ENCODE measurements at places on chromosomes 3 and 15.

DNA sequence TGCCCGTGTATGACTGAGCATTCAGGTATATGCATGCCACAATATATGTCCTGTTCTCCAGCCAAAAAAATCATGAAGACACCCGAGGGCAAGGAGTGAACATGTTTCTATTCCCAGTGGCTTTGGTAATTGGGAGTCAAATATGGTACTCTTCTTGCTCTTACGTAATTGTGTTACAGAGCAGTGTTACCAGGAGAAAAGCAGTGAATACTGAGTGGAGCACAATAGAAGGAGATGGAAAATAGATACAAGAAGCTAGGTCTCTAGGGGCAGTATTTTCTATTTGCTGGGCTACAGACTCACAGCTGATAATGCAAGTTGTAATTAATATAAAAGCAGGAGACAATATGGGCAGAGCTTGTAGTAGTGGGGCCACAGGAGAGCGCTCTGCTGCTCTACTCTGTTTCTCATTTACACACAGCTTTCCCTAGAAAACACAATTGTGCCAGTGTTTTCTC is 13.2 kb downstream of the MEIS2 start:
- no peak for DNase-seq

GRCh38 chr3:29760226-29760685 is 479.4 kb downstream of the RBMS3 start:
- DNase-seq: no peak

DNA sequence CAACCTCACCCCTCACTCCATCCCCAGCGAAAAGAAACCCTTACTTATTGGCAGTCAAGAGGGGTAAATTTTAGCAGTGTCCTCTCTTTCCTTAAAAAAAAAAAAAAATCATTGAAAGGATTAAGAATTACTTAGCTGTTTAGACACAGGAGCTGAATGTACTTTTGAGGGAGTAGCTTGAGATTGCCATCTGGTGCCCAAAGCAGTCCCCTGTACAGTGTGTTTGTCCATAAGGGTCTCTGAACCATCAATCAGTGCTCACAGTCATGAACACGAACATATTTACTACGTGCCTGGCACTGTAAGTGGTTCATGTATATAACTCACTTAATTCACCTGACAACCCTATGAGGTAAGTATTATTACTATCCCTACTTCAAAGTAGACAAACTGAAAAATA is 463.5 kb downstream of the RAP2B start:
- DNase-seq: no peak

GRCh38 chr3:197562398-197563251 is 6.9 kb upstream of the BDH1 start:
- no peak for DNase-seq

DNA sequence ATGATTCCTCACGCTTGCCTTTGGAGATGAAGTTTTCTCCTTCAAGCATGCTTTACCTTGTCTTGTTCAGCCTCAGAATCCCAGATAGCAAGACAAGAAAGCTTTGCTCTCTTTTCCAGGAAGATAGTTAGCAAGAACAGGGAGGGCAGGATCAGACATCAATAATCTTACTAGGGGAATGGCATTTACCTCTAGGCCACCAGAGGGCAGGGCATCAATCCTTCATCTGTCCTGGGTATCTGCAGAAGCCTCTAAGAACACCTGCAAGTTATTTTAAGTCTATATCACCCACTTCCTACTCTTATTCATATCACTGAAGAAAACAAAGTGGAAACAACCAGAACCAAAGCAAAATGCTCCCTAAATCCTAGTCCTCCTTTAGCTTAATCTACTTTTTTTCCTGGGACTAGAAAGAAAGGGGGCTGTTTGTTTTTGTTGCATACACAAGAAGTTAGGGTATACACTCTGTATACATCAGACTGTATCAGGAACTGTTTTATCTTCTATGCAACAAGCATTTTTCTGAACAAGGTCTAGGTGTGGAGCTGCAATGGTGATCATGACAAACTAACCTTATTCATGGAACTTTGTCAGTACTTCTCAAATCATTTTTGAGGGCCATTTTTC is 862.5 kb downstream of the CADM2 start:
- no peak for DNase-seq

- no peak for DNase-seq
Observed at GRCh38 chr3:161413127-161413854, 42.0 kb upstream of the SPTSSB start.

GRCh38 chr3:142501004-142501926 is 53.4 kb upstream of the XRN1 start:
- no peak for DNase-seq

- DNase-seq: no peak
Observed at GRCh38 chr3:168933614-168934013, 729.9 kb downstream of the MECOM start.

GRCh38 chr3:150945226-150946032 is 27.1 kb downstream of the CLRN1 start:
- no peak for DNase-seq

DNA sequence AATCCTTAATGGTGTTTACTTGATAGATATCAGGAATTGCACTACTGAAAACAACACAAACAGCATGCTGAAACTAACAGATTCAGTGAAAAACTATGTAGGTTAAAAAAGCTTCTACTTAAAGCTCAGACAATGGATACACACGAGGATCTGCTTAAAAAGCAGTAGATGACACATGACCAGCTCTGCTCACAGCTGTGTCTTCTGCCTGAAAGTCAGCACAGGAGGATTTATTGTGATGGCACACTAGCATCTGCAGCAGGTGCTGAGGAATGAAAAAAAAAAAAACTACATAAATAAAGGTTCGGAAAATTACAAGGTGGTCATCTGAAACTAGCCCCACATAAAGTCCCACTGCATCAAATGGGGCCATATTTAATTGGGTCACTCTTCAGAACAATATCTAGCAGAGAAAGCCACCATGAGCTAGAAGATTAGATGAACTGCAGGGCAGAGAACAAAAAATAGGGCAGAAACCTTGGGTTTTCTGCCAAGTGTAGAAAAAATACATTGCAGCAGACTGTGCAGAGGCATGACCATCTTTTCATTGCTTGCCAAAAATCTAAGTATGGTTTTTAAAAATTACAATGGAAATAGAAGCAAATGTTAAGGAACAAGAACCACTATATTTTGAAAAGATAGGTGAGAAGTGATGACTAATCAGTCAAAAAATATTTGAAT is 13.2 kb upstream of the GOLM2 start:
- DNase-seq: no peak

DNA sequence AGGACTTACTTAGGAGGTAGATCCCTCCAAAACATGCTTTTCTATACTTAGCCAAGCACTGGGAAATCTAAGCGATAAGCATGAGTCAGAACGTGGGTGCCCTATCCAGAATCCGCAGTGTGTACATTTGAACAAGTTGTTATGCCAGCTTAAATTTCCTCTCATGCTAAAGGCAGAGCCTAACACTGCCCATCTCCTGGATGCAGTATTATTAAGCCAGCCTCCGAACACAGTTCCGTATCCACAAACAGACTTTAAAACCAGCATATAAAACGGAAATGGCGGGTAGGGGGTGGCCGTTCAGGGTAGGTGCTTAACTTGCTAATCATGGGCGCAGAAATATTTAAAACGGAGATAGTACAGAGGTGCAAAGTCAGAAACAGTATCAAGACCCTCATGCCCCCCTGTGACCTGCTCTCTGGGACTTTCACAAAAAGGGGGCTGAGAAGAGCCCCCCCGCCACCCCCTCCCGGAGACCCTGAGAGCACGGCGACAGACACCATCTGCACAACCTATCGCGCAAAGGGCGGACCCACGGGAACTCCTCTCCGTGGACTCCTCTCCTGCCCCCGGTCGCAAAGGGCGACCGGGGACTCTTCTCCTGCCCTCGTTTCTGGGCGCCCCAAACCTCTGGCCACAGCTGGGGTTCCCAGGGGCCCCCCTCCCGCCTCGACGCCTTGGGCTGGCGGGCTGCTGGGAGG is 889 bp upstream of the LRRIQ4 start:
- DNase-seq: no peak

- DNase-seq: no peak
Observed at GRCh38 chr3:72894976-72895552, 7.2 kb downstream of the GXYLT2 start.

DNA sequence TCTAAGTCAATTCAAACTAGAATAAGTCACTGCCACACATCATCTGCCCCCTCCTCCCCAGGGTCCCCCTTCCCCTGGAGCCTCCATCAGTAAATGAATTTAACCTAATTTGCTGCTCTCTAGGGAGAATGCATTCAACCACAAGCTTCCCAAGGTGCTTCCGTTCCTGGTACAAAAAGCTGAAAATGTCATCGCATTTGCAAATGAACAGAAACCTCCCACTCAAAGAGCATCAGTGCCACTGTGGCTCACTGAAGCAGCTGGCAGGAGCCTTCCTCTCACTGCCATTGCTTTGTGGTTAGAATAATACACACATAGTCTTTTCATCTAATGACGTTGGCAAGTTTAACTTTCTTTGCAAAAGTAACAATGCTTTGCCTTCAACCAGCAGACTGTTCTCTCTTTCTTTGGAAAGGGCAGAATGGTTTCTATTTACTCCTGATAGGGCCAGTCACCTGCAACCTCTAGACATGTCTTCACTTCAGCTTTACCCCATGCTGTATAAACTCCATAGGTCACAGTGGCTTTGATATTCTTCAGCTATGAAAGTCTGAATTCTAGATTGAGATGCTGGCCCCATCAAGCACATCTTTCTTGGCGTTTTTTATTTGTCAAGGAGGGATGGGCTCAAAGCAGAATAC is 238.1 kb downstream of the CPNE4 start:
- no peak for DNase-seq

GRCh38 chr3:140114789-140115080 is 179.8 kb downstream of the CLSTN2 start:
- DNase-seq: no peak

DNA sequence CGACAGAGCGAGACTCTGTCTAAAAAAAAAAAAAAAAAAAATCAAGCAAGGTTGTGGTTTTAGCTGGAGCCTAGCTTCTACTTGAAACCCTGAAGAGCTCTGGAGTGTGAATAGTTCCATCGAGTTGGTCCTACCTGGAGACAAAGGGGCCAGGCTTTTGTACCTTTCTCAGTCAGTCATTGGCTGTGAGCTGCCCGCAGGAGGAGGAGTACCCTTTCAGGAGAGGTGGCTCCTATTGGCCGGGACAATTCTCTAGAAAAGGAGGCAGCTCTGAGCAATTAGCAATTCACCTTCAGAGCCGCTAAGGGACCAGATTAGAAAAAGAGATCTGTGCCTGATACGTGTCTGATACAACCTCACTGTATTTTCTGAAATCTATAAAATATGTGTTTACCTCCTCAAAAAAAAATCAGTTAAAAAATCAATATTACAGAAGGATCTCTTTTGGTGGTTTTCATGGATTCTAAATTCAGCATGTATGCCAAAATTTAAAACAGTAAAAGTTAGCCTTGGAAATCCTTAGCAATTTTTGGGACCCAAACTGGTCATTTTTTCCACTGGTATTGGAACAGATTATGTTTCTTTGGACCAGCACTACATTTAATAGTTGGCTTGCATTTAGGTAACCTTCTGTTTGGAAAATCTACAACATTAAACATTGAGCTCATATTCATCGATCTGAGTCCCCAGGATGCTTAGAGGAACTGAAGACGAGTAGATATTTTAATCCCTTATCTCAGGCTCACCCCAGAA is 29.7 kb upstream of the PDCD6IP start:
- no peak for DNase-seq

- no peak for DNase-seq
Observed at GRCh38 chr3:190110826-190111225, 9.9 kb downstream of the P3H2 start.

DNA sequence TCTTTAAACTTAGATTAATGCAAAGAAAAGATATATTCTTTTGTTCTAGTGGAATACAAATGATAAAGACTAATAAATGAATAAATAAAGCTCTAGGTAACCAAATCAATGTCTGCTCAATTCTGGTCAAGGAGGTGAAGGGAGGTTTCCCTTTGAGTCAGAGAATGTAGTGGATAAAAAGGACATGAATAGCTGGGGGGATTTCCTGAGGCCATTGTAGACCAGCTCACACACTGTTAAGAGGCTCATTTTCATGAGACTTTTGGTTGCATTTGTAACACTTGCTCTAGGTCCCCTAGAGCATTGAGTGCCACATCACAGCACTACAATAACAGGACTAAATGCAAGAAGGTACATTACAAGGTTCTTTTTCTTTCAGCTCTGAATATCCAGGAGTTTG is 170.7 kb downstream of the TIGIT start:
- DNase-seq: no peak

DNA sequence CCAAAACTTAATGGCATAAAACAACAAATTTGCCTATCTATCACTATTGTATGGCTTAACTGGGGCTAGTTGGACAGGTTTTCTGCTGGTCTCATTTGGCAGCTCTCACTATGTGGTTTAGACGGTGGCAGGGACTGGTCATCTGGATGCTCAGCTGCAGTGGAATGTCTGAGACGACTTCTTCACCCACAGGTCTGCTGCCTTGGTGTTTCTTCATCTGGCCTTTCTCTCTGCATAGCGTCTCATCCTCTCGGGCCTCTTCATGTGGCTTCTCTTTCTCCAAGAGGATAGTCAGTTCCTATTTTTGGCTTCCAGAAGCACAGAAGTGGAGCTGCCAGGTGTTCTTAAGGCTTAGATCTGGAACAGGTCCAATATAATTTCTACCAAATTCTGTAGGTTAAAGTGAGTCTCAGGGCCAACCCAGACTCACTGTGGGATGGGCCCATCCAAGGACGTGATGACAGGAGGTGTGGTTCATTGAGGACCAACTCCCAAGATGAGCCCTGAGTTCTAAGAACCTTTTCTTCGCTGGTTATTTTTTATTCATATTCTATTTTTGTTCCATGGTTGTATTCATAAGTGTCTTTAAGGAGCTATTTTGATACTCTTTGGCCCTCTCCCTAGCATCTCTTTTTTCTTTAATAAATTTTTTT is 18.6 kb downstream of the UBE2Q2 start:
- no peak for DNase-seq

All from stimulated activated CD4-positive, alpha-beta T cell treated with anti-CD3 and anti-CD28 coated beads, TNF-alpha, amount 100 ng/mL, for 4 hours (primary cell).